ENCODE measurements at places on chromosomes 1 and 21.

GRCh38 chr1:56444960-56445646 lies 134.3 kb downstream of the PLPP3 start:
- no peak for DNase-seq

- DNase-seq, result no peak
Observed at GRCh38 chr1:226474443-226475141, 66.7 kb upstream of the PARP1 start.

- DNase-seq, result no peak
Observed at GRCh38 chr21:42750737-42751530, 97.5 kb downstream of the PDE9A start.

DNA sequence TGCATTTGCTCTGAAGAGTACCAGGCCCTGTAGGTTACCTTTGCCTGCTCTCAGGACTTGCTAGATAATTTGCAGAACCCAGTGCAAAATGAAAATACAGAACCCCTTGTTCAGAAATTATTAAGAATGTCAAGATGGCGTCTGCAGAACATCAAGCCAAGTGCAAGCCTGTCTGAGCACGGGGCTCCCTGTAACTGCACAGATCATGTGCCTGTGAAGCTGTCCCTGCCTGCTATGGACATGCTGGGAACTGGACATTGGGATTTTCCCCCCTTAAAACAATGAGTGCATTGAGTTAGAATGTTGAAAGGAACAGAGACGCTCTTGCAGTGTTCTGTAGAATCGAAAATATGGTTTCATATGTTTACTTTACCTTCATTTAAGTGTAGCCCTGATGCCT lies 2.9 kb downstream of the CLDN14 start:
- DNase-seq, result no peak

GRCh38 chr1:83746234-83746633 lies 252.7 kb downstream of the TTLL7 start:
- no peak for DNase-seq

DNA sequence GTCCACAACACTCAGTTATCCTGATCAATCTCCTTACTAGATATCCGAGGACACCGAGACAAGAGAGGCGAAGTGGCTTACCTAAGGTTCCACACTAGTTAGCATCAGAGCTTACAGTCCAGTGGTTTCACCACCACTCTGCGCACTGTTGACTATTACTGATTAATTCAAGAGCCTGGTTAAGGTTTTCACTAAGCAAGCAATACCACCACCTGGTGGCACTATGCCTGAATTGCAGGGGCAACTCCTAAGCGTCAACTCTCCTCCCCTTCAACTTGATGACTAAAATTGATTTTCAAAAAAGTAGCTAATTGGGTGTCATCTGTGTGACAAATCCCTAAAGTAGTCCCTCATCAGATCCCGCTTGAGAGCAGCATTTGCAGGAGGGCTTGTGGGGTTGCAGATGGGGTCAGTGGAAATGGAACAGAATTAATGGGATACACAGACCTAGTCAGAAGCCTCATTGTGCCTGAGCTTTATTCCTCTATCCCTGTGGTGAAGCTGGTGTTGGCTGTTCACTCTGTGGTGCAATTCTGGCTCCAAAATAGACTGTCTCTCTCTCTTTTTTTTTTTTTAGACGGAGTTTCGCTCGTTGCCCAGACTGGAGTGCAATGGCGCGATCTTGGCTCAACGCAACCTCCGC lies 9.1 kb downstream of the TTC22 start:
- DNase-seq, result peak; percentile 40

DNA sequence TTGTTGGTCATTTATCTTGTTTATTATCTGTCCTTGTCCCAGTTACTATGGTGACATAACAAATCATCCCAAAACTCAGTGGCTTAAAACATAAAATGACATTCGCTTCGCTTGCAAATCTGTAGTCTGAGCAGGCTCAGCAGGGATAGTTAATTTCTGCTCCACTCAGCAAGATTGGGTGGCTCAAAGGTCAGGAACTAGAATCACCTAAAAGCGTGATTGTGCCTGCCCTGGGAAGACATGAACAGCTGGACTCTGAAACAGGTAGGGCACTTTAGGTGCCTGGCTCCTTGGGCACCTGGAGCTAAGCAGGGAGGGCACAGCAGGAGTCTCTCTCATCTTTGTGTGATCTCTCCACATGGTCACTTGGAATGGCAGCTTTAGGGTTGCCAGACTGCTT lies 14.7 kb upstream of the TRAF3IP3 start:
- no peak for DNase-seq

- DNase-seq, result no peak
Observed at GRCh38 chr1:229757226-229757625, 131.2 kb downstream of the URB2 start.

All from activated T-cell treated with anti-CD3 and anti-CD28 coated beads, Interleukin-2, amount 50 U/mL, for 1 hour (primary cell).